ENCODE measurements at places on chromosomes 3 and 15. TPM values are rescaled to one million over a fixed set of nuclear protein-coding genes. Genes with fewer than 3 reads are reported as not detected.
A peak's percentile ranks its signal among the peaks of the same experiment; 100 is the strongest.

- no peak for DNase-seq
These were observed 8.9 kb downstream of the SST start for GRCh38 chr3:187661267-187661666.

Gene TGM5
- 0.24 TPM for total RNA-seq

DNA sequence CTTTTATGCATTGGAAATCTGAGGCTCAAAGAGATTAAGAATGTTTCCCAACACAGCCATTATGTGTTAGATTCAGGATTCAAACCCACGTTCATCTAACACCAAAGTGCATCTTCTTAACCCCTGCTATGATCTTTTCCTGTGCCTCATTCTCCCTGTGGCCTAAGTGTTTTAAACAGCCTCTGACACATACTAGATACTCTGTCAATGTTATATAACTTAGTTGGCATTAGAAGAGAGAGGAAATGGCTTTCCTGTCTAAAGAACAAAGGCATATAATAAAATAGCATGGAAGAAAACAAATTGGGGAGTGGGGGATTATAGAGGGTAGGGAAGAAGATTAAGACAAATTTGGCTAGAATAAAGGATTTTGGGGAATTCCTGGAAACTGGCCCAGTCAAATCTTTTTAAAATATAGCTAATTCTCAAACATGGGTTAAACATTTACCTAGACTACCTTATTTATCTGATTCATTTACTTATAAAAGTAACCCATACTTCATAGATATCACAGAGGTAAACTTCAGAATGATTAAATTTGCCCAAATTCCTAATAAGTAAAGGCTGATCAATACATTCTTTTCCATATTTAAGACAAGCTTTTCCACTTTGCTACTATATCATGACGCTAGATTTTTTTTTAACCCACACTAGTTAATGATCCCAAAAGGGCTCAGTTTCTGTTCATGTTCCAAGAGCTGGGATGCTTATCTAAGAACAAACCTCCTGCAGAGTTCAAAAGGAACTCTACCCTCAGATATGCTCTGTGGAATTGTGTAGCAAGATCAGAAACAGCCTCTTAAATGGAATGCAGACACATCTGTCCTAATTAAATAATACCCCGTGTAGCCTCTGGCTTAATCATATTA, 122.9 kb upstream of the PTPRG start:
- no peak for DNase-seq

- DNase-seq = no peak
These were observed 192.6 kb downstream of the PDZRN3 start for GRCh38 chr3:73432023-73432705.

DNA sequence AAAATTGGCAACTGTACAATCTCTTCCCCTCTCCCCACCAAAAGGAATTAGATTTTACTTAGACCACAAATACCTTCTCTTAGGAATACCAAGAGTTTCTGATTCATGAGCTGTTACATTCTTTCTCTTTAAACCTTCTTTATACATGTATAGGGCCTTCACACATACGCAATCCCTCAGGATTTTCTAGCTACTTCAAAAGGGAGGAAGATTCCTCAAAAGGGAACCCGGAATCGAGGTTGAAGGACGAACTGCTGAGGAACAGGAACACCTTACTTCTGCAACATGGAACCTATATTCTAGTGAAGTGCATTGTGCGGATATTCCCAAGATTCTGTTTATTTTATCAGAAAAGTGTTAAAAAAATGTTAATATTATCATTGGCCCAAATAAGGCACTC, 52.3 kb downstream of the GABRB3 start:
- DNase-seq = no peak

Gene GMPPB
- total RNA-seq = 32.2 TPM

DNA sequence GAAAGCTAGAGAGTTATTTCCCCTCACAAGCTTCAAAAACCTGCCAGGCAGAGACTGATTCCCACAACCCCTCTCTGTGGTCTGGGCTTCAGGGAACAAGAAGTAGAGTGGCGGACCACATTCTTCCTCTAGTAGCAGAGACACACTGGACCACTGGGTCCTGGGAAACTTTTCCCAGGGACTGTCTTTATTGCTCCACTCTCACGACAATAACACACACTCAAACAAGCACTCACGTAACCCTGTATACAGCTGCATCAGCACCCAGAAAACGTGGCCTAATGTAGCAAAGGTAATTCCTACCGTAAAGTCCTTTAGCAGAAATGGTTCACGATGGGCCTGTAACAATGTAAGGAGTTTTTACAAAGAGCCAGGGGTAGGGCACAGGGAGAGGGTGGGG, 27.6 kb downstream of the CPOX start:
- DNase-seq = no peak

- DNase-seq = no peak
These were observed 68.0 kb upstream of the MNS1 start for GRCh38 chr15:56532721-56533460.

Gene CFAP100
- not detected for total RNA-seq

Gene FETUB
- not detected for total RNA-seq

GRCh38 chr3:126030455-126030854, 53.5 kb downstream of the SLC41A3 start:
- no peak for DNase-seq

GRCh38 chr15:33872416-33873106, 95.7 kb upstream of the CHRM5 start:
- DNase-seq = no peak

GRCh38 chr3:25854214-25854613, 64.3 kb downstream of the OXSM start:
- no peak for DNase-seq

DNA sequence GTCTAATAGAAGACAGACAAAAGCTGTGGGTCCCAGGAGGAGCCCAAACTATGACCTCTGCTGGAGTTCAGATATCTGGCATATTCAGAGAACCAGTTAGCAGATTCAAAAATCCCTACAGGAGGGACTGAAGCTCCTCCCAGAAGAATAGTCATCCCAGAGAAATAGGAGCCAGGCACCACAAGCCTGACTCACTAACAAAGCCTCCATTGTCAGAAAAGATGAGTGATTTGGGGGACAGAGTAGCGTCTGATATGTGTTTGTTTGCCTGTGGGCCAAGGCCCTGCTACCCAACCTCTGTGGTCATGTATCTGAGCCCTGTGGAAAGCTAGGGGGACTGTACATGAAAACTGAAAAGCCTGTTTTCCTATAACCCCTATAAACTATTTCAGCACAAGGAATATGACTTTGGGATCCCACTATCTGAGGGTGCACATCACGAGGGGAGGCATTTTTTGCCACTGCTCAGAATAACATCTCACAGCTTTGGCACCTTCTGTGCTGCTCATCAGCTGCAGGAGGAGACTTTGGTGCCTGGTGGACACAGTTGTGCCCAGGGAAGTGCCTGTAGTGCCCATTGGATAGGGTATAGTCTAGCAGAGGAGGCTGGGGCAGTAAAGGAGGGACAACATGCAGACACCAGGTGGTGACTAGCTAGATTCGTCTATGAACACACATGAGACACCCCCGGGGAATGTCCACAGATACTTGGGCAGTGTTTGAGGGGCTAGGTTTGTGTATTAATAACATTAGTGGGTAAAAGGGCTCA, 9.7 kb upstream of the LARP6 start:
- peak; percentile 78 for DNase-seq

GRCh38 chr15:50675535-50676144, 11.0 kb downstream of the TRPM7 start:
- no peak for DNase-seq

Gene GOLGA8N
- total RNA-seq = 1.9 TPM

Gene DAZL
- not detected for total RNA-seq

DNA sequence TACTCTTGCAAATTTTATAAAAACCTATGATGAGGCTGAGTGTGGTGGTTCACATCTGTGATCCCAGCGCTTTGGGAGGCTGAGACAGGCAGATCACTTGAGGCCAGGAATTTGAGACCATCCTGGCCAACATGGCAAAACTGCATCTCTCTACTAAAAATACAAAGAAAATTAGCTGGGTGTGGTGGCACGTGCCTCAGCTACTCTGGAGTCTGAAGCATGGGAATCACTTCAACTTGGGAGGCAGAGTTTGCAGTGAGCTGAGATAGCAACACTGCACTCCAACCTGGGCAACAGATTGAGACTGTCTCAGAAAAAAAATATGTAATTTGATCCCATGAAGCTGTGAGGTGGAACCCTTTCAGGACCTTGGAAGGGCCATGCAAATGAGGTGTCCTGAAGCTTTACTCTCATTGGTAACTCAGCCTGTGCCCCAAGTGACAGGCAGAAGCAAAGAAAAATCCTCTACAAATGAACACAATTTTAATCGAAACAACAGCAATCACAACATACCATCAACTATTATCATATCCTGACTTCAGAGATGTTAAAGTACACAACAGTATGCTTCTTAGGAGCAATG, 84.6 kb upstream of the CDV3 start:
- no peak for DNase-seq

DNA sequence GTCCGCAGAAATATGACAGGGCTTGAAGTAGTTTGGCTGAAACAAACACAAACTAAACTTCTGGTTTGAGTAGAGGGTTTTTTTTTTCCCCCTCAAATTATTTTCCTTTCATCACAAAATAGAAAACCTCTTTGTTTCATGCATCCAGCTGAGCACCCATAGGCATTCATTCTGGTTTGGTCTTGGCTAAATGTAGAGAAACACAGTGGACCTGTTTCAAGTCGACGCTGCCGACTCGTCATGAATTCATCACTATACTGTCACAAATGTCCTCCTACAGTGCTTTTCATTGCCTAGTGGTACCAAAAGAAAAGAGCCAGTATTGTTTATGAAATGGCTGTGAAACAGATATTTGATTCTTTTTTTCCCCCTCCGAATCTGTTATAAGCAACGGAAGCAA, 52.4 kb upstream of the GYG1 start:
- DNase-seq = no peak

Gene TP63
- not detected for total RNA-seq

GRCh38 chr3:28651159-28651558, 302.5 kb upstream of the AZI2 start:
- DNase-seq = no peak

Gene ISLR
- total RNA-seq = not detected

GRCh38 chr3:123481071-123481470, 32.2 kb upstream of the ADCY5 start:
- no peak for DNase-seq

Gene WNT7A
- total RNA-seq = not detected

Gene PP2D1
- total RNA-seq = not detected

- no peak for DNase-seq
These were observed 716 bp upstream of the ISLR2 start for GRCh38 chr15:74129586-74130154.

- DNase-seq = no peak
These were observed 172.0 kb upstream of the HES1 start for GRCh38 chr3:193963808-193964516.

Gene COL6A5
- not detected for total RNA-seq

- no peak for DNase-seq
These were observed 104.6 kb downstream of the LIPC start for GRCh38 chr15:58536414-58536813.

DNA sequence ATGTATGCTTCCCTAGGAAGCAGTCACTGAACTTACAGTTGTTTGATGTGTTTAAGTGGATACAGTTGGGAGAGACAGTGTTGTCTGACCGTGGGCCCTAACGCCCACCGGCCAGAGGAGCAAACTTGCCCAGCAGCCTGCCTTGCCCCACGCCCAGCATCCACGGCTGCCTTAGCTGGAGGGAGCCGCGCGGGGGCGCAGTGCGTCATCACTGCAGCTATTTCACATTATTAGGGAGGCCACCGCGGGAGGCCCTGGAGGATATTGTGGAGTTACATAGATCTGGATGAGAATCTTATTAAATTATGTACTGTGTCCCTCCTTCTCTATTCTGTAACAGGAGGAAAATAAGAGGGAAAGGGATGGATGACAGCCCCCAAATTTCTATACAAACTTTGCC, 267.2 kb downstream of the GABRG3 start:
- DNase-seq = no peak

DNA sequence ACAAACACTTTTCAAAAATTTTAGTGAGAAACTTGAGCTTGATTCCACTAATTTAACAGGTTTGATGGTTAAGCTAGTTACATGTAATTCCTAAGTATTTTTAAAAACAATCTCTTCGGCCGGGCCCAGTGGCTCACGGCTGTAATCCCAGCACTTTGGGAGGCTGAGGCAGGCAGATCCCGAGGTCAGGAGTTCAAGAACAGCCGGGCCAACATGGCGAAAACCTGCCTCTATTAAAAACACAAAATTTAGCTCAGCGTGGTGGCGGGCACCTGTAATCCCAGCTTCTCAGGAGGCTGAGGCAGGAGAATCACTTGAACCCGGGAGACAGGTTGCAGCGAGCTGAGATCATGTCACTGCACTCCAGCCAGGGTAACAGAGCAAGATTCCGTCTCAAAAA, 25.3 kb downstream of the TRA2B start:
- DNase-seq = no peak

GRCh38 chr3:34090876-34091275, 292.4 kb downstream of the PDCD6IP start:
- DNase-seq = no peak

Gene TLR9
- total RNA-seq = not detected

- DNase-seq = no peak
These were observed 360.7 kb downstream of the PTPRG start for GRCh38 chr3:61922118-61922517.

Gene EOMES
- total RNA-seq = not detected

- no peak for DNase-seq
These were observed 168.0 kb upstream of the CTDSPL start for GRCh38 chr3:37693511-37694283.

DNA sequence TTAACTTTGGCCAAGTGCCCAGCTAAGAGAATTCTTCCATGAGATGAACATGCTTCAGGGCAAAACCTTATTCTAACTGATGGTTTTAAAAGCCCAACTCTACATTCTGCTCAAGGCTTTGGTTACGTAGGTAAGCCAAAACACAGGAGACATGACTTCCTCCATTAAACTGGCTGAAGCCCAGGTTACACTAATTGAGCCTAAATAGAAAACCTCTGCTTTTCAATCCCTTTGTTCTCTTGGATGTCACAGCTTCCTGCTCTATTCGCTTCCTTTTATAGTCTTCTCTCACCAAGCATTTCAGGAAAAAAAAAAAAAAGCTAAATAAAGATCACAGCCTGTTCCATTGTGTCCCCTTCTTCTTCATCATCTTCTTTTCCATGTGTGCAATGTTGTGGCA, 420.4 kb downstream of the TIGIT start:
- no peak for DNase-seq

- DNase-seq = no peak
These were observed 48.5 kb downstream of the MBNL1 start for GRCh38 chr3:152317184-152317583.

Gene CLPX
- total RNA-seq = 33.2 TPM

Gene SLCO2A1
- 0.16 TPM for total RNA-seq

- DNase-seq = no peak
These were observed 81.1 kb downstream of the SOX14 start for GRCh38 chr3:137845194-137845593.

GRCh38 chr3:100125161-100125938, 11.0 kb upstream of the FILIP1L start:
- DNase-seq = no peak

Gene RYR3
- 7.9 TPM for total RNA-seq

- no peak for DNase-seq
These were observed 1.2 kb upstream of the SLC22A13 start for GRCh38 chr3:38264353-38264771.

- no peak for DNase-seq
These were observed 759 bp upstream of the ARID3B start for GRCh38 chr15:74540161-74540760.

Gene KIAA1143
- total RNA-seq = 21.7 TPM

Gene SMCO1
- not detected for total RNA-seq

Data from SJSA1 (cell line).